Neural progenitor cell (in vitro differentiated cells): ENCODE measurements at places on chromosomes 5 and 9. TPM values are rescaled to one million over a fixed set of nuclear protein-coding genes. Genes with fewer than 3 reads are reported as not detected.

Gene GNPDA1
- 89.8 and 115 TPM in 2 replicates for total RNA-seq

Gene SLC2A6
- 2.3 and 8.8 TPM in 2 replicates for total RNA-seq

Gene IL13
- total RNA-seq = not detected in 2 replicates

Gene C5
- 4.5 and 5.5 TPM in 2 replicates for total RNA-seq

GRCh38 chr9:81915801-81916505 lies 12.3 kb upstream of the SPATA31D4 start:
- no peak for DNase-seq

GRCh38 chr5:27191786-27192510 lies 153.6 kb upstream of the CDH9 start:
- no peak for DNase-seq

GRCh38 chr5:151628112-151628823 lies 37.1 kb upstream of the FAT2 start:
- DNase-seq = no peak

DNA sequence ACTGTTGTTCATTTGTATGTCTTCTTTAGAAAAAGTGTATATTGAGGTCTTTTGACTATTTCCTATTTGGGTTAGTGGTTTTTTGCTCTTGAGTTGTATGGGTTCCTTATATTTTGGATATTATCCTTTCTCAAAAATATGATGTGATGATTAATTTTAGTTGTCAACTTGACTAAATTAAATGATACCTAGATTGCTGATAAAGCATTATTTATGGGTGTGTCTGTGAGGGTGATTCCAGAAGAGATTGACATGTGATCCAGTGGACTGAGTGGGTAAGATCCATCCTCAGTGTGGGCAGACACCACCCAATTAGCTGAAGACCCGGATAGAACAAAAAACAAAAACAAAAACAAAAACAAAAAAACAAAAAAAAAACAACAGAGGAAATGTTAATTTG lies 115.1 kb upstream of the KIF2A start:
- no peak for DNase-seq

GRCh38 chr5:56958595-56958994 lies 6.7 kb upstream of the MIER3 start:
- DNase-seq = no peak

DNA sequence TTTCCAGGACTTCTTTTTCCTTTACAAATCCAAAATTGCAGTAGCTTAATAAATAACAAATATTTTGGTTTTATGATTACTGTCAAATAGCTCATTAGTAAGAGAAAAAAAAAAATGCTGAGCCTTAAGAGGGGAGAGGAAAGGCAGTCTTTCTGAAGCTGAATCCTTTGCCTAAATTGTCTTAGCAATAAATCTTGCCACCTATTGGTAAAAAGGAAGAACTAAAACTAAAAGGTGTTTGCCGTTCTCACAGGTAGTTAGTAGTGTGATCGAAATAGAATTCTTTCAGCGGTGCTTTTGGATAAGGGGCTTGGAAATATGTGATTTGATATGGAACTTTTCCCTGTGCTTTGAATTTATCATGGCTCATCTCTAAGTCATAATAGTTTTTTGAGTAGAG lies 31.2 kb downstream of the PIK3R1 start:
- no peak for DNase-seq

- no peak for DNase-seq
Measured at GRCh38 chr5:35282810-35283209, 52.5 kb upstream of the PRLR start.

DNA sequence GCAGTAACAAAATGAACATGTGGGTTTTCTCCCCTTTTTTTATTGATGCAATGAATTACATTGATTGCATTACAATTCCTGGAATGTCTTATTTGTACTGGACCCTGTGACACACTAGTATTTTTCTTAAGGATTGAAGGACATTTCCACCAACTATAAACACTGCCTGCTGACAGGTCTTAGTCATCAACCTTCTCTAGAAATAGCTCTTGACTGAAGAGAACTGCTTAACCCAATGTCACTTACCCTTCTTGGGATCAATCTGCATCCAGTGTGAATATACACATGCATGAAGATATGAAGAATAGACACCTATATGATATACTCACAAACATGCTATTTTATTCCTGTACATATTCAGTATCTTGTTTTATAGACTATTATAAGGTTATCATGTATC lies 130.6 kb downstream of the FBXO38 start:
- no peak for DNase-seq

DNA sequence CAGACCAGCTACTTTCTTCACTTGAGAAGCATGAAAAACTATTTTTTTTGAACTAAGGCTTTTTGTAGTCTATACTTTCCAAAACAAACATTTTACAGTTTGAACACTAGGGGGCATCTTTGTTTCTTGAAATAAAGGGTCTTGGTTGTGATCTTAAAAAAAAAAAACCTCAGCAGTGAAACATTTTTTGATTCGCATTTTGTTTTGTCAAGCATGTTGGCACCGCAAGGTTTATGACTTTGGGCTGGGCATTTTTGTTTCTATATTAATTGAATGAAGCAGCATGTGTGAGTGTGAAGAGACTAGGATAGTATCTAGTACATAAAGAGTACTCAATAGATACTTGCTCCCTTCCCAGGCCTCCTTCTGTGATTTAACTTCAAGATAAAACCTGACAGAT lies 31.6 kb upstream of the ACOT12 start:
- peak; percentile 55 for DNase-seq
